Posterior cingulate gyrus (tissue), 11 donors: ENCODE measurements at places on chromosomes 6 and 20.
A peak's percentile ranks its signal among the peaks of the same experiment; 100 is the strongest.

GRCh38 chr6:40754461-40755045, 167.4 kb upstream of the LRFN2 start:
- no peak for DNase-seq

DNA sequence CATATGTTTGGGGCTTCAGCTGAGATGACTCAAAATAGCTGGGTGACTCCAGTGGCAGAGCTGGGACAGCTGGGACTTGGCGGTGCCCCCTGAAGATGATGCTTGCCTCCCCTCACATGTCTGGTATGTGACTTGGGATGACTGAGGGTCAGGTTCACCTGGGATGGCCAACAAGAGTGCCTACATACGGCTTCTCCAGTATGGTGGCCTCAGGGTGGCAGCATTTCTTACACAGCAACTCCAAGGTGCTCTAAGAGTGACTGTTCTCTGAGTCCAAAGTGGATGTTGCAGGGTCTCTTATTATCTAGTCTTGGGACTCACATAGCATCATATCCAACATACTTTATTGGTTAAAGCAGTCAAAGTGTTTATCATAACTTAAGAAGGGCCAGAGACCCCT, 87.8 kb upstream of the CENPW start:
- DNase-seq: no peak

DNA sequence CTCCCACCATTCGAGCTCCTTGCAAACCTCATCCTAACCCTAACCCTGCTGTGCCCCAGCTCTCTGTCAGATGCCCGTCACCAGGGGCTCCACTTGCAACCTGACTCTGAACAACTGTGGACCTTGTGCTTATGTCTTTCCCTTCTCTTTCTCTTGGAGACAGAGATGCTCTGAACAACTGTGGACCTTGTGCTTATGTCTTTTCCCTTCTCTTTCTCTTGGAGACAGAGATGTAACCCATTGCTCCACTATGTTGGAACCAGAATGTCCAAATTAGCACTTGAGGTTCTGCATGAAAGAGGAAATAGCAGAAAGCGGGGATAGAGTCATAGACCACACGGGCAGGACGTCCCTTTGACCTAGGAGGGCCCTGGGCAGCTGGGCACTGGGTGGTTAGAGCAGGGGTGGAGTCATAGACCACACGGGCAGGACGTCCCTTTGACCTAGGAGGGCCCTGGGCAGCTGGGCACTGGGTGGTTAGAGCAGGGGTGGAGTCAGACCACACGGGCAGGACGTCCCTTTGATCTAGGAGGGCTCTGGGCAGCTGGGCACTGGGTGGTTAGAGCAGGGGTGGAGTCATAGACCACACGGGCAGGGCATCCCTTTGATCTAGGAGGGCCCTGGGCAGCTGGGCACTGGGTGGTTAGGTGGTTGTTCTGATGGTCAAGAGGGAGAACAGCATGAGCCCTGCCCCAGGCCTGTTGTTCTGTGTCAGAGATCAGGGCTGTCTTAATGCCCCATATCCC, 22.2 kb downstream of the PCMTD2 start:
- DNase-seq: no peak

DNA sequence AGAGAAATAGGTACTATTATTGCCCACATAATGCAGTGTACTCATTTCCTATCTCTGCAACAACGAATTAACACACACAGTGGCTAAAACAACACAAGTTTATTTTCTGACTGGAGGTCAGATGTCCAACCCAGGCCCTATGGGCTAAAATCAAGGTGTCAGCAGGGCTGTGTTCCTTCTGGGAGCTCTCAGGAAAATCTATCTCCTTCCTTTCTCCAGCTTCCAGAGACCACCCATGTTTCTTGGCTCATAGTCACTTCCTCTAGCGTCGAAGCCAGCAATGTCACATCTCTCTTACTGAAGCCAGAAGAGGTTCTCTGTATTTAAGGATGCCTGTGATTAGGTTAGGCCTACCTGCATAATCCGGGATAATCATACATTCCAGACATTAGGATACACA, 60.9 kb upstream of the TOP1 start:
- no peak for DNase-seq

GRCh38 chr20:5548902-5549599, 201.2 kb upstream of the SHLD1 start:
- DNase-seq: no peak

DNA sequence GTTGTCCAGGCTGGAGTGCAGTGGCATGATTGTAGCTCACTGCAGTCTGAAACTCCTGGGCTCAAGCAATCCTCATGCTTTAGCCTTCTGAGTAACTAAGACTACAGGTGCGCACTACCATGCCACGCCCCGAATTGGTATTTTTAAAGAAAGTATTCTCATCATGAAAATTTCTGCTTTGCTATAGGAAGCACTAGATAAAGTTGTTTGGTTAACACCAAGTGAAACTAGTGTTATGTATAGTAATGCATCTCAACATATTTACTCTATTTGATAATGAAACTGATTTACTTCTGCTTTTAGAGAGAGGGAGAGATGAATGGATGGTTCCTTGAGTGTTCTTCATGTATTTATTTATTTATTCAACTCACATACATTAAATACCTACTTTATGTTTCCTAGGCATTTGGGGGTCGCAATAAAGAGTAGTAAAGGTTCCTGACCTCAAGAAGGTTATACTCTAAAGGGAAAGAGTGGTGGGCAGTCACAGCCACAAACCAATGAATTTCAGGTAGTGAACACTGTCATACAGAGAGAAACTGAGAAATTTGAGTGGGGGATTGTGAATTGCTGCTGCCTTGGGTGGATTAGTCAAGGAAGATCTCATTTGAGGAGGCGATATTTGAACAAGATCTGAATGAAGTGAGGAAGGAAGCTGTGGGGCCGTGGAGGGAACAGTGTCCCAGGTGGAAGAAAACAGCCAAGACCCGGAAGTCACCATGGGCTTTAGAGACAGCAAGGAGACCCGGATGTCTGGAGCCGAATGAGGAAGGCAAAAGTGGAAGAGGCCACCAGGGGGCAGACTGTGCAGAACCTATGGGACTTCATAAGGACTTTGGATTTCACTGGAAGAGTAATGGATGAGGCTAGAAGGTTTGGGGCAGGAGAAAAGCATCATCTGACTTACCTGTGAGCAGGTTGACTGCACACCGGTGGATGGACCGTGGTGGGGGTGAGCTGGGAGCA, 185.6 kb downstream of the TSHZ2 start:
- peak; percentile 41 for DNase-seq

GRCh38 chr20:62596486-62596885, 45.8 kb upstream of the SLCO4A1 start:
- no peak for DNase-seq

- no peak for DNase-seq
Observed at GRCh38 chr20:30175681-30176080, 1081.8 kb upstream of the DEFB115 start.

DNA sequence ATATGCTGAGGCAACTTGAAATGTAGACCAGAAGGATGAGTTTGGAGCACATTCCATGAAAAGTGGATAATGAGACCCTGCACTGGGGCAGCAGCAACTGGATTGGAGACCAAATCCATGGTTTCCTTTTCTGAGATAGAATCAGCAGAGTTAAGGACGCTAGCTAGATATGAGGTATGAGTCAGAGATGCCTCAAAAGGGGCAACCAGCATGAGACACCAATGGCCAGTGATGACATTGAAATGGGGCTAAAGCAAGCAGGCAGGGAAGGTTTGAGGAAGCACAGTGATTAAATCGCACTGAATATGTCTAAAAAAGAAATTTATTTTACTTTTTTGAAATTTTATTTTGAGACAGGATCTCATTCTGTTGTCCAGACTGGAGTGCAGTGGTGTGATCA, 802.4 kb downstream of the TFAP2A start:
- no peak for DNase-seq

GRCh38 chr6:117267766-117268534, 2.6 kb downstream of the VGLL2 start:
- no peak for DNase-seq

DNA sequence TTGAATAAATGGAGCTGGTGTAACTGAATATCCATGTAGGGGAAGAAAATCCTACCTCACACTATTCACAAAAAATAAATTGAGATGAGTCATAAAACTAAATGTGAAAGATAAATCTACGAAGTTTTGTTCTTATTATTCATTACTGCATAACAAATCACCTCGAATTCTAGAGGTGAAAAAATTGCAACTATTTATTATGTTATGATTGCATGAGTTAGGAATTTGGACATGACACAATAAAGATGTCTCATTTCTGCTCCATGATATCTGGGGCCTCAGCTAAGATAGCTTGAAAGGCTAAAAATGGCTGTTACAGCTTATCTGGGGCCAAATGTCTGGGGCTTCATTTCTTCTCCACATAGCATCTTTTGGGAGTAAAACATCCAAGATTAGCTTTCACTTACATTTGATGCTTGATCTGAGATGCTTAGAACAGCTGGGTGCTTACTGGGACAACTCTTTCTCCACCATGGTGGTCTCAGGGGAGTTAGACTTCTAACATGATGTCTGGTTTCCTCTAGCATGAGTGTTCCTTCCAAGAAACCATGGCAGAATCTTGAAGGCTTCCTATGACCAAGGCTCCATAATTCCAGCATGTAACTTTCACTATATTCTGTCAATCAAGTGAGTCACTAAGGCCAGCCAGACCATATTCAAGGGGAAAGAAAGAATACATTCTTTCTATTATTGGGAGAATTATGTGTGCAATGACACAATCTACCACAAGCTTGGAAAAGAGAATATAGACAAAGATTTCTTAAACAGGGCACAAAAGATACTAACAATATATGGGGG, 30.1 kb downstream of the OR2B6 start:
- DNase-seq: no peak

- no peak for DNase-seq
Observed at GRCh38 chr6:147733686-147734085, 225.2 kb downstream of the SAMD5 start.

GRCh38 chr20:46078954-46079353, 10.8 kb downstream of the NCOA5 start:
- DNase-seq: no peak

- no peak for DNase-seq
Observed at GRCh38 chr6:64266351-64266821, 630.8 kb downstream of the PHF3 start.

GRCh38 chr6:22657352-22657980, 88.1 kb downstream of the HDGFL1 start:
- no peak for DNase-seq

DNA sequence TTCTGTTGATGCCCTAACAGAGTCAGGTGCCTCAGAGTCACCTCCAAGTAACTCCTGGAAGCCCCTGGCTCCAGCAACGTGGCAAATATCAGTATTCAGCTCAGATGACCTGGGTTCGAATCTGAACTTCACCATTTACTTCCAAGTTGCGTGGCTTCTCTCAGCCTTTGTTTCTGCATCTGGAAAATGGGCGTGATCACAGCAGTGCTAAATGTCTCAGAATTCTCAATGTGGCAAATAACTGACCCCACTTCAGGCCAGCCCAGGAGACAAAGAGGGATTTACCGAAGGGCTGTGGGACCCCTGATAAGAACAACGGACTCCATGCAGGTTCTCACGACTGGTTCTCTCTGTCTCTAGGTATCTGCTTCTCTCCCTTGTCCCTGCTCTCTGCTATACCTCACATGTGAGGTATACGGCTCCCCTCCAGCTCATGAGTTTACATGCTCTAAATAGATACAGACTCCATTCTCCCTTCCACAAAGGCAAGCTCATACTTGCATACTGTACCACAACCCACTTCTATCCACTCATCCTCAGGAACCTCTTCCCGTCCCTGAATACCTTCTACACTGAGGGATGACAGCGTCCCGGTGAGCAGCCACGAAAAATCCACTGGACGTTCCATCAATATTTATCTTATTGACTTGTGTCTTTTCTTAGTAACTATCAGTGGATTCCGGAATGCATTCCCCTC, 84.1 kb downstream of the SNX5 start:
- no peak for DNase-seq

- DNase-seq: no peak
Observed at GRCh38 chr20:856361-856775, 22.9 kb downstream of the FAM110A start.

- no peak for DNase-seq
Observed at GRCh38 chr6:56802584-56802983, 152.3 kb upstream of the BEND6 start.

GRCh38 chr6:105250533-105250932, 70.7 kb upstream of the POPDC3 start:
- no peak for DNase-seq

DNA sequence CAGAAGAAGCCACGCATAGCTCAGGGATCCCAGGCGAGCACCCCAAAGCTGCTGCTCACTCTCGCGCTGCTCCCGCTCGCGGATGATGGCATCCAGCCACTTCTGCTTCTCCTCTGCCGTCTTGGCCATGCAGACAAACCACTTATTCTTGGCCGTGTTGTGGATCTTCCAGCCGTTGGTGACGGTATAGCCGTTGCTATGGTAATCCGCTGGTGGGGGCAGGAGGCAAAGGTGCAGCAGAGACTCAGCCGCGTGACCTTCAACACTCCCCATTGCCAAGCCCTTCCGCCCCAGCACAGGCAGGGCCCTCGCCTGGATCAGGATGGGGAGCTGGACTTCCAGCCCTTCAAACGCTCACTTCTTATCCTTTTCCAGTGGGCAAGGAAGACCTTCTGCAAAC, 136.9 kb downstream of the PREX1 start:
- no peak for DNase-seq

DNA sequence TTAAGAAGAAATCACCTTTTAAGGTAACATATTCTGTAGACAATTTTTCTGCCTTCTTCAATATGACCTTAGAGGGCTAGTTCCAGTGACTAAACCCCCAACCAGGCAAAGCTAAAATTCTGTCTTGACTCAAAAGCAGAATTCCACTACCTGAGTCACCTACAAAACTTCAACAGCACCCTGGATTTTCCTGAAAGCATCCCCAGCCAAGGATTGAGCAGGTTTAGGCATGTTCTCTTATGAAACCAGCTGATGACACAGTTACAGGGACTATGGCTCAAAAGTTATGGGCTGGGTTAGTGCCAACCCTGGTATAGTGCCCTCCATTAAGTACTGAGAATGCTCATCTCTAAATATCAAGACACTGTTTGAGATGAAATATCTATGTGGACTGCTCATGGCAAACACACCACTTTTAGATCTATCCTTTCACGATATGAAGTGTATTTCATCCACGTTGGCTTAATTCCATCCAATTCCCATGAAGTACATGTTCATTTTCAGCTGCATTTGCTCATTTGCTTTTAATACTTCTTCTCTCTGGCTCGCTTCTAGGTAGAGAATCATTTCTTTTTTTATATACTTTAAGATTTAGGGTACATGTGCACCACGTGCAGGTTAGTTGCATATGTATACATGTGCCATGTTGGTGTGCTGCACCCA, 53.6 kb upstream of the TNFAIP3 start:
- no peak for DNase-seq

GRCh38 chr6:4582506-4583417, 193.4 kb upstream of the CDYL start:
- DNase-seq: no peak
